Glomerular endothelial cell (primary cell): ENCODE measurements at places on chromosomes 7 and 10.
A peak's percentile ranks its signal among the peaks of the same experiment; 100 is the strongest.

DNA sequence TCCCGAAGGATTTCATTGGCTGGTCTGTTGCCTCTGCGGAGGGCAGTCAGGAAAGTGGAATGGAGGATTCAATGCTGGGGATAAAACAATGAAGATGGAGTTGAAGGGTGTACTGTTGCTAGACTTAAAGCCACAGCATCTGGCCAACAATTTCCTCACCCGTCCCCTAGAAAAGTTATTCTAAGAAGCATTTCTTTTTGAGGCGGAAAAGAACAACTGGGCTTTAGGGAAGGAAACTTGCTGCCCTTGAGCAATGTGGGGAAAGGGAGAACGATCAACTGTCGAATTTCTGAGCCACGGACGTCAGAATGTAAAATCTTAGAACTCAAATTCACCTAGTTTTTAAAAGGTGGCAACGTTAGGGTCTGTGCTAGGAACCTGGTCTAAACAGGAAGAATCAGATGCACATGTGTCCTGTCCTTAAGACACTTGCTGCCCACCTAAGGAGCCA, 664 bp downstream of the FMC1 start:
- no peak for DNase-seq

DNA sequence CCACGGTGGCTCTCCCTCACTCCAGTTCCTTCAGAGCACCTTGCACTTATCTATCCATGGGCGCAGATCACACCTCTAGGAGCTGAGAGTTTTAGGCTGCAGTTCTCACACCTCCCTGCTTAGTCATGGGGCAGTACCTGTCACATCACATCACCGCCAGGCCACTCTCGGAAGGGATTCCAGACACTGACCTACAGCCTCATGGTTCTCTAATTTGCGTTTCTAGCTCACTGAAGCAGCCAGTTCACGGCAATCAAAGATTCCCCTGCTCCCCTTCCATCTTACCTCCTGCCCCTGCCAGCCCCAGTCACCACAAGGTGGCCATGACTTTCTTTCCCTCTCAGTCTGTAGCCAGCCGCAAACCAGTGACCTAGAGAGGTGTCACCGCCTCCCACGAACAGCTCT, 34.2 kb downstream of the ADRB1 start:
- DNase-seq: no peak

GRCh38 chr10:97466755-97467154, 20.8 kb downstream of the ZDHHC16 start:
- DNase-seq: no peak

DNA sequence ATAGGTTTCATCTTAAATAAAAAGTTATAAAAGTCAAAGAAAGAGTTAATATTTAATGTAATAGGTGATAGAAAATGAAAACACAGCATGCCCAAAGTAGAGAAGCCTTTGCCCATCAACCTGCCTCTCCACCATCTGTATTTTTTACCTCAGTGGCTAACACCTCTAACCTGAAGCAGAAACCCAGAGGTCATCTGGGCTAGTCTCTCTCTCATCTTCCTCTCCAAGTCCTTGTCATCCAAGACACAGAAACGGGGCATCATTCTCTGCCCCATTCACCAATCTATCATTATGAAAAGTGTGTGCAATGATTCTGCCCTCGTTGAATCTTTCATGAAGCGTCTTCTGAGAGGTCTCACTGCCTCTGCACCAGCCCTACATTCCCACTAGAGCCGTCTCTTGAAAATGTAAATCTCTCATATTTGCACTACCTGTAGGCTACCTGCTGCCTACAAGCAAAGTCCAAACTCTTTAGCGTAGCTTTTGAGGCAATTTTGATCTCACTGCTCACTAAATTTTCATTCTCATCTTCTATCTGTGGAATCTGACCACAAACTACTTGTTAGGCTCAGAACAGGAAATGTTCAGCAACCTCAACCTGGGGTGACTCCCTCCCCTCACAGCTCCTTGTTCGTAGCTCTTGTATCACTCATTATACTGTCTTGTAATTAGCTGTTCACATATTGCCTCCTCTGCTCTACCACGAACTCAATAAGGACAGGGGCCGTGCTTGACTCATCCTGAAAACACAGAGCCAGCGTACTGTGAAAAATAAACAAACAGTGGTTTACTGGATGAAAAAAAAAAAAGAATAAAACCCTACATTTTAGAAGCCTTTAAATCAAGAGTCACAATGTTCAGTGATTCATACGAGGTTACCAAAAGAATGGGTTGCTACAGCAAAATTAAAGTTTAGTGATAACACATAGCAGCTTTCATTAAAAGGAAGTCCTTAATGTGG, 83.1 kb downstream of the CTNNA3 start:
- DNase-seq: no peak

DNA sequence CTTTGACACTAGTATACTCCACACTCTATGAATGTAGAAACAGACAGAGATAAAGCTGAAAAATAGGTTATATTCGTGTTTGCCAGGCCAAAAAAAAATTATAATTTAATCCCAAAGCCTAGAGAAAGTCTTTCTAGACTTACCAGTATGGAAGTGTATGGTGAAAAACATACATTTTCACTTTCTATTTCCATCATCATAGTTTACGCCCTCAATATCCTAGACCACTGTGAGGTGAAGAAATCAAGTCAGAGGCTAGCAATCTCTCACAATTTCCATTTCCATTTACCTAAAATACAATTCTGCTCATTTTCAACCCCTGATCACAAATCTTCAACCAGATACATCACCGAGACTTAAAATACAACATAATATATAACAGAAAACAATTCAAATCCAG, 16.2 kb downstream of the GPR22 start:
- DNase-seq: no peak

GRCh38 chr10:43922335-43923280, 273.9 kb upstream of the ZNF32 start:
- no peak for DNase-seq

GRCh38 chr7:138565071-138565450, 105.0 kb downstream of the TRIM24 start:
- no peak for DNase-seq

- DNase-seq: peak; percentile 20
These were observed 84.6 kb downstream of the ICA1 start for GRCh38 chr7:8177109-8177933.

- no peak for DNase-seq
These were observed 11.6 kb downstream of the MCMBP start for GRCh38 chr10:119860866-119861607.

DNA sequence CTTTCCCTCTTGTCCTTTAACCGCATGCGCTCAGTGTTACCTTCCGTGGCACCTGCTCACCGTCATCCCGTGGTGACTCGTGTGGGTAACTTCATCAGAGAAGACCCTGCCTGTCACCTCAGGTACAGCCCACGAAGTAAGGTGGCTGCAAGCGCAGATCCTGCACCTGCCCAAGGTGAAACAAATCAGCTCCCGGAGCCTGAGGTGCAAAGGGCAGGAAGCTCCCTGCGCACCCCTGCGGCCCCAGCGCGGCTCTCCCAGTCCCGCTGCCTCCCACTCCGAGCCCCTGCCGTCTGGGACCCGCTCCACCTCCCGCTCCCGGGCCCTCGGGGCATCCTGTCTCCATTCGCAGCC, 110.9 kb upstream of the LANCL2 start:
- no peak for DNase-seq

GRCh38 chr10:8462565-8462964, 408.1 kb downstream of the GATA3 start:
- DNase-seq: no peak

GRCh38 chr10:69382382-69383117, 34.2 kb downstream of the TACR2 start:
- no peak for DNase-seq

GRCh38 chr7:127911968-127912511, 119.2 kb downstream of the LRRC4 start:
- no peak for DNase-seq

DNA sequence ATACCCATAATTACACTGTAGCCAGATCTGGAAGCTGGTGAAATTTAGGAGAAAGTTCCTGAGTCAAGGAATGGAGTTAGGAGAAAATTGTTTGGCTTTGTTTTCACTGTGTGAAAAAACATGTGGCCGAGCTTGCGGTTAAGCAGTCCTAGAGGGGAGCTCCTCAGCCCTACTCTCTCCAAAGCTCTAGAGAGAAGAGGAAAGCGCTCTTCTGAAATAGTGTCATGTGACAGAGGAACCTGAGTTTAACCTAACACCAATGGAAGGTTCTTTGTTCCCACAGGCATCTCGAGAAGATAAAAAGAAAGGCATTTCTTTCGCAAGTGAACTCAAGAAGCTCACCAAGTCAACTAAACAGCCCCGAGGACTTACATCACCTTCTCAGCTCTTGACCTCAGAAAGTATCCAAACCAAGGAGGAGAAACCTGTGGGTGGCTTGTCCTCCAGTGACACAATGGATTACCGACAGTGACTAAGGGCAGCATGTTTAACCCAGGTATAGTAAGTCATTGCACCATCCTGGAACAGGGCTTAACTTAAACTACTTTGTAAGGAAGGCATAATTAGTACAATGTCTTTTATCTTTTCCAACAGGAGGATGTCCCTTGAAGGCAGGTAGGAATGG, 38.0 kb downstream of the NOC3L start:
- DNase-seq: no peak

DNA sequence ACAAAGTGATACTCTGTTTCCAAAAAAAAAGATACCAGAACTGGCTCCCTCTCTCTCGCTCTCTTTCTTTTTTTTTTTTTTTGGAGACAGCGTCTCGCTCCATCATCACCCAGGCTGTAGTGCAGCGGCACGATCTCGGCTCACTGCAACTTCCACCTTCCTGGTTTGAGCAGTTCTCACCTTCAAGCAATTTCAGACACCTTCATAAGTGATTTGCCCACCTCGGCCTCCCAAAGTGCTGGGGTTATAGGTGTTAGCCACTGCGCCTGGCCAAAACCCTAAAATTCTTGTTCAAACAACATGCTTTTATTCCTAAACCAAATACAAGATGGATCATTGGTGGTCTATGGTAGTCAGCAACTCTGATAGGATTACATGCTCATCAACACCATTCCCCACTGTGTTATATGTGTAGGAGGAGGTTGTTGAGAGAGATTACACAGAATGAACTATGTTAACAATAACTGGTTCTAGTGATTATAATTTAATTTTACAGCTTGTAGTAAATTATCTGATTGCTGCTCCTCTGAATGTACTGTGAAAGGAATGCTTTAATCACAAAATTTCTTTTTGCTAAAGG, 15.5 kb downstream of the ACBD5 start:
- no peak for DNase-seq

- no peak for DNase-seq
These were observed 30.7 kb downstream of the ACSL5 start for GRCh38 chr10:112404617-112405016.

DNA sequence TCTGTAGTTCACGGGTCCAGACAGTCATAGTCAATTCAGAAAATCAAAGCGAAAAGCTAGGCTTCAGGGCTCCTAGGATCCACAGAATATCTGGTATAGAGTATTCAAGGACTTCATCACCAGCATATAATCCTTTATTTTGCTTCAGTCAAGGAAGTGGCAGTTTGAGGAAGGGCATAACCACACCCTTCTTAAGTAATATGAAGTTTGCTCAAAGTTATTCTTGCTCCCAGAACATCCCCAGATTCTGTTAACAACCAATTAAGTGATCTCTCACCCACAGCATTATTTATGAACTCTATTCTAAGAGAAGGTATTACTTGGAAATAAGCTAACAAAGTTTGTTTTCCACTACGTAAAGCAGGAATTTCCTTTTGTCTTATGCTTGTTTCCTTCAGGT, 13.2 kb downstream of the CWF19L1 start:
- DNase-seq: no peak

DNA sequence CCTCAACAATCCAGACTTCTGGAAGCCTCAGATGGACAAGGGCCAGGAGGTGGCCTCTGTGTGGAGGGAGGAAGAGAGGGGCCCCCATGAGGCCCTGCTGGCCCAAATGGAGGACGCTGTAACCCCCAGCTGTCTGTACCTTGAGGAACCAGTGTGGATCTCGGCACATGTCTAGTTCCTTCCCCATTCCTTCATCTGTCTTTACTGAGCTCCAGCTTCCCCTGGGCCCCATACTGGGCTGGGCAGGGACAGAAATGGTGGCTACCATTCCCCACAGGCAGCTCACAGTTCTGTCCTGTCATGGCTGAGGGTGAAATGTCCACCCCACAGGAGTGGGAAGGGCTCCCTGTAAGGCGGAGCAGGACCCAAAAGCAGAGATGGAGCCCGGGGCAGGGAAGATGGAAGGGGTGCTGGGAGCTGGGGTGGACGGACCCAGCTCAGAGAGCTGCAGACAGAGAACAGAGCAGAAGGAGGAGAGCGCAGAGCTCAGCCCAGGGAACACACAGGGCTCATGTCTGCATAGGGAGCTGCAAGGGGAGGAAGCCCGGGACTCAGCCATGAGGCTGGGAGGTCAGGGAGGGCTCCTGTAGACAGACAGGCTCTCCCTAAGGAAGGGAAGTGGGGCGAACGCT, 22.8 kb downstream of the ANTXRL start:
- no peak for DNase-seq

DNA sequence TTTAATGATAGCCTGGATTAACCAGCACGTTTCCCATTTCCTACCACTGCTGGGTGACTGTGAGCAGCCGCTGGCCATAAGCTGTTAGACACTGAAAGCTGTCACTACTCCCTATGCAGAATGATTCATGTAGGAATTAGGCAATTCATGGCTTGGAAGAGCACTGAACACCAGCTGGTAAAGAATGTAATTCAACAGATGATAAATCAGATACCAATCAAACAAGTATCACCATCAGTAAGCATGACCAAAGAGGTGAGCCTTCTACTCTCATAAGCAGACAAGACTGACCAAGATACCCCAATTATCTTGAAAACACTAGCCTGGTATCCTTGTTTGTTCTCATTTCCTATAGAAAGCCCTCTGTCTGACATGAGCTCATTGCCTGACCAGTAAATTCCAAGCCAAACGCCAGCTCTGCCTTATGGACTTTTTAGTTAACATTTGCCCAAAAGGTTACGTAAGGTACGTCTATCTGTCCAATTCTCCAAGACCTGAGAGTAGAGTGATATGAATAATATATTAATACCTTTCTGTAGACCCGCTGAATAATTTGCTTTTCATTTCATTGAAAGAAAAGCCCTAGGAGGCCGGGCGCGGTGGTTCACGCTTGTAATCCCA, 127.7 kb downstream of the ELMO1 start:
- no peak for DNase-seq

DNA sequence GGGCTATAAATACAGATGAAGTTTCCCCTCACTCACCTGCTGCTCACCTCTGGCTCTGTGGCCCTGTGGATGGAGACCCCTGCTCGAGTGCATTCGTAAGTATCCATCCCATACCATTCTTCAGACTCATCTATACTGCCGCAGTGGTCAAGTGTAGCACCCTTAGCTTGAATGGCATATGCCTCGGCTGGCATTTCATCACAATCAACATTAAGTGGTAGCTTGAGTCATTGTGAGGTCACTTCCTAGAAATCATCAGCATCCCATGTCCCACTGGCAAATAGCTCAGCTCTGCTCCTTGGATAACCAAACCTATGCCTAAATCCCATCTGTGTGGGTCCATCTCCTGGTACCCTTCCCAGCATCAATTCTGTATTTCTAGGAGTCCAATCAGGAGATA, 38.2 kb downstream of the MDH2 start:
- DNase-seq: no peak

GRCh38 chr7:114392686-114393085, 21.9 kb upstream of the FOXP2 start:
- DNase-seq: no peak
